ENCODE measurements at places on chromosomes 11 and 22. TPM values are rescaled to one million over a fixed set of nuclear protein-coding genes. Genes with fewer than 3 reads are reported as not detected.
A peak's percentile ranks its signal among the peaks of the same experiment; 100 is the strongest.

The NFAM1 gene
- 0.66 TPM for total RNA-seq

DNA sequence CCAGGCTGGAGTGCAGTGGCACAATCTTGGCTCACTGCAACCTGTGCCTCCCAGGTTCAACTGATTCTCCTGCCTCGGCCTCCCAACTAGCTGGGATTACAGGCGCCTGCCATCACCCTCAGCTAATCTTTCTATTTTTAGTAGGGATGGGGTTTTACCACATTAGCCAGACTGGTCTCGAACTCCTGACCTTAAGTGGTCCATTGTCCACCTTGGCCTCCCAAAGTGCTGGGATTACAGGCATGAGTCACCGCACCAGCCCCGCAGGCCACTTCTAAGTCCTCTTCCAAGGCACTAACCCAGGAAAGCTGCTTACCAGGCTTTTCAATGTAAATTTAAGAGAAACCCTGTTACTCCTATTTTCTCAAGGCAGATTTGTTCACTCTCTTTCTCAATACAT is 50.4 kb downstream of the DENND5A start:
- no peaks in the 10 kb centered on the region for H3K4me1 ChIP-seq
- DNase-seq = no peak
- no peaks in the 10 kb centered on the region for H3K36me3 ChIP-seq
- H3K27me3 ChIP-seq = no peaks in the 10 kb centered on the region
- peak overlapping the region; percentile 6 for H3K27ac ChIP-seq

- H3K4me1 ChIP-seq = no peaks in the 10 kb centered on the region
- no peak overlapping the region for H3K4me3 ChIP-seq
- H3K27me3 ChIP-seq = no peaks in the 10 kb centered on the region
Measured at GRCh38 chr11:35111161-35112055, 27.6 kb upstream of the CD44 start.

The C22orf23 gene
- total RNA-seq = not detected

- no peaks in the 10 kb centered on the region for H3K36me3 ChIP-seq
- no peak overlapping the region for H3K27ac ChIP-seq
- H3K4me1 ChIP-seq = no peaks in the 10 kb centered on the region
- no peaks in the 10 kb centered on the region for H3K27me3 ChIP-seq
Measured at GRCh38 chr11:14132312-14132711, 169.8 kb downstream of the SPON1 start.

DNA sequence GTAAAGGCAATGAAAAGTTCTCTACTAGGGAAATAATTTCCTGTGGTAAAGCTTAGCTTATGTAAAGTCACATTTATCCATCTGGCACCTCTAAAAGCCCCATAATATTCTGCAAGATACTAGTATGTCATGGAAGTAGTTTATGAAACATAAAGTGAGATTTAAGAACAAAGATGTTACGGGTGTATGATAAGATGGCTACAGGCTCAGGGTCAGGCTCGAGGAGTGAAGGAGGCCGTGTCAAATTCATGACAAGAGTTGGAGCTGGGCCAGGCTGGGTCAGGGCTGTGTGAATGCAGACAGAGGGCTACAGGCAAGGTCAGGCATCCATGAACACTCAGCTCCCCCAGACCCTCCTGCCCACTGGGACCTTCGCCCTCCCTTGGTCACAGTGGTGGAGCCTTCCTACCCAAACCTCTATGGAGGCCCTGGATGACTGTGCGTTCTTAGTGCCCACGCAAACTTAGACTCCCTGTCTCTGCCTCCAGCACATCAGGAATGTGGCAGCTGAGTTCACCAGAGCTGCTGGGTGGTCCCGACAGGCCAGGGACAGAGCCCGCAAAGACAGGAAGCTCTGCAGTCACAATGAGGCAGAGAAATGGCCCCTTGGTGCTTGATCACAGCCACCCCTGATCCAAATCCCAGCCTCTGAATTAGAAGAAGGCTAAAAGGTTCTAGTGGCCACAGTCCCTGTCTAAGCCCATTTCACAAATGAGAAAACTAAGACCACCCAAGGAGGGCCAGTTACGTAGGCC is 14.8 kb downstream of the IGLL5 start:
- no peaks in the 10 kb centered on the region for H3K36me3 ChIP-seq
- DNase-seq = no peak
- no peak overlapping the region for H3K4me3 ChIP-seq
- peaks cover 3% of the 10 kb centered on the region for H3K27me3 ChIP-seq
- no peaks in the 10 kb centered on the region for H3K4me1 ChIP-seq

GRCh38 chr11:131663405-131664200 is 293.2 kb downstream of the NTM start:
- no peaks in the 10 kb centered on the region for H3K36me3 ChIP-seq
- peak; percentile 29 for DNase-seq
- no peak overlapping the region for H3K4me3 ChIP-seq
- no peaks in the 10 kb centered on the region for H3K27me3 ChIP-seq
- H3K27ac ChIP-seq = no peak overlapping the region

The FAM89B gene
- total RNA-seq = 37.4 TPM
